ENCODE measurements at places on chromosomes 4 and X.

DNA sequence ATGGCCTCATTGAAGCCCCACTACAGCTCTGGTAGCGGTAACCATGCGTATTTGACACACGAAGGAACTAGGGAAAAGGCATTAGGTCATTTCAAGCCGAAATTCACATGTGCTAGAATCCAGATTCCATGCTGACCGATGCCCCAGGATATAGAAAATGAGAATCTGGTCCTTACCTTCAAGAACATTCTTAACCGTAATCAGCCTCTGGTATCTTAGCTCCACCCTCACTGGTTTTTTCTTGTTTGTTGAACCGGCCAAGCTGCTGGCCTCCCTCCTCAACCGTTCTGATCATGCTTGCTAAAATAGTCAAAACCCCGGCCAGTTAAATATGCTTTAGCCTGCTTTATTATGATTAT is 876 bp downstream of the HPRT1 start:
- no peak for DNase-seq

DNA sequence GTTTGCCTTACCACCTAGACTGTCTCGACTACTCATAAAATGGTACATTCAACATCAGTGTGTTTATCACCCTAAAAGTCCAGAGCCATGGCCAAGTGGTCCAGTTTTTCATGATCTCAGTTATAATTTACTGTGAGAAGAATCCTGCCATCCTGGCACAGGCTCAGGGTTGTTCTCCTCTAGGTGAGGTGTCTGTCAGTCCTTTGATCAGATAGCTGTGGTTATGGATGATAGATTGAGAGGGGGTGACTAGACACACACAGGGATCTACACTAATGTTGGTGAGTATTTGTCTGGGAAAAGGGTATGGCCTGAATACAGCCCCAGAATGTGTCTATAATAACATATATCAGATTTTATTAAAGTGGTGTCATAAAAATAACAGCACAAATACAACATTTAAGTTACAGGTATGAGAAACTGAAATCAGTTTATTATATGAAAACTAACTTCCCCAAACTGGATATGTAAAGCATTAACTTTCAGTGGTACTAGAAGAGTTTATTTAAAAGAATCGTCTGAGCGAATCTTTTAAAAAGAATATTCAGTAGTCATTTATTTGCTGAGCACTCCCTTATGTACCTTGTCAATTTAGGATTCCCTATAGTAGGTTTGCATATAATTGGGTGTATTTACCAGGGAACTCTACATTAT is 93.3 kb downstream of the STIM2 start:
- no peak for DNase-seq

GRCh38 chrX:69431420-69431819 is 72.7 kb upstream of the NALF2 start:
- no peak for DNase-seq

DNA sequence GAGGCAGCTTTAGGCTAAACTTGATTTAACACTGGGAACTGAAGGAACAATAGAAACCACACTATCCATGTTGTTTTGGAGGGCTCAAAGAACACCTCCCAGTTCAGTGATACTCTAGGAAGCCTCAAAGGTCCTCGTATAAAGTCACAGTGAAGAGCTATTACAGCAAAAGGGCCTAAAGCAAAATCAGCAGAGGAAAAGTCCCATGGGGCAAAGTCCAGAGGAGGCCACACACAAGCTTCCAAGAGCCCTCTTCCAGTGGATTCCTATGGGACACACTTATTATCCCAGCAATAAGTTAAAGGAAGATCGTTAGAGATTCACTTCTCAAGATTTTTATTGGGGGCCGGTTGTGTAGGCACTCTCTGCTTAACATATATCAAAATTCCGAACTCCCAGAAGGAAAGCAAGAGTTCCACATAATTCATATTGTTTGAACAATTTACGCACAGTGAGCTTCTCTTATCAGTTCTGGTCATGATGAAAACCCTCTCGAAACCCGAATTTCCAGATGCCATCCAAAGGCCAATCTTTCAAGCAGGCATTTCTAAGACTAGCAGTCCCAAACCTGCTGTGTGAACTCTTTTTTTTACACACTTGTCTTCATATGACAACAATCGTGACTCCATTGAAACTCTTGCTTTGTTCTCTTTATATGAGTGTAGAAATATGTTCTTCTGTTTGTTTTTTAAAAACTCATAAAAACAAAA is 53.7 kb downstream of the ANXA5 start:
- DNase-seq: no peak

DNA sequence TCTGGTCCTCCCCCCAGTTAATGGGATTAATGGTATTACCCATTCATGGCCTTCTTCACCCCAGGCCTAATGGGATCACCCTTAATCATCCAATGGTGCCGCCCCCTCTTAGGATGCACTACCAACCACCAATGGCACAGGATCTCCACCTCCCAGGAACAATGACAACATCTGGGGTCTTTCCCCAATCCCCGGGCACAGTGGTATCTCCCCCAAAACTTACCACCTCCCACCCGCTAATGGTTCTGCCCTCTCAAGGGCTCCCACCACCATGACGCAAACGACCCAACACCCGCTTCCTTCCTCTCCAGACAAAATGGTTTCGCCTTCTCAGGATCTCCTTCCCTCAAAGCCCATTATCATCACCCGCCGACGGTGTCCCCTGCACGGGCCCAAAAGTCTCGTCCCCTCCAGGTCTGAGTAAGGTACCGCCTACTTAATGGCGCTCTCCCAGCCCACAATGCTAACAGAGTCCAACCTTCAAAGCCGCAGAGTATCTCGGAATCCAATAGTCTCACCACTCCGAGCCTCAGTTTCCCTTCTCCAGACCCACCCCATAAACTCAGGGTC is 458 bp downstream of the GRIPAP1 start:
- DNase-seq: no peak

DNA sequence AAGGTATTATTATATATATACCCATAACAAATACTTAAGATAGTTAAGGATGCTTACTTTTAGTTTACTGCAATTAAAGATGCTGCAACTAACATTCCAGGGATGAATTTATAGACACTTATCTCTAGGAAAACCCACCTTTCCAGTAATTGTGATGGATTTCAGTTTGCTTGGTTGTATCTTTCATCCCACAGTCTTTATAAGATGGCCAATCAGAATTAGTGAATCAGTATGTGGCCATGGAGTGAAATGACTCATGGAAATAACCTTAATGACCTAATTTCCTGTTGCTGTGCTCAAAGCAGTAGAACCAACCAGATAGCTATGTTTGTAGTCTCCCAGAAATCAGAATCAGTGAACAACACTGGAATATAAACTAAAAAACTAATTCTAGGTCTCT is 26.4 kb downstream of the MOSPD2 start:
- no peak for DNase-seq

GRCh38 chr4:139875411-139875825 is 209.8 kb downstream of the MGST2 start:
- no peak for DNase-seq

DNA sequence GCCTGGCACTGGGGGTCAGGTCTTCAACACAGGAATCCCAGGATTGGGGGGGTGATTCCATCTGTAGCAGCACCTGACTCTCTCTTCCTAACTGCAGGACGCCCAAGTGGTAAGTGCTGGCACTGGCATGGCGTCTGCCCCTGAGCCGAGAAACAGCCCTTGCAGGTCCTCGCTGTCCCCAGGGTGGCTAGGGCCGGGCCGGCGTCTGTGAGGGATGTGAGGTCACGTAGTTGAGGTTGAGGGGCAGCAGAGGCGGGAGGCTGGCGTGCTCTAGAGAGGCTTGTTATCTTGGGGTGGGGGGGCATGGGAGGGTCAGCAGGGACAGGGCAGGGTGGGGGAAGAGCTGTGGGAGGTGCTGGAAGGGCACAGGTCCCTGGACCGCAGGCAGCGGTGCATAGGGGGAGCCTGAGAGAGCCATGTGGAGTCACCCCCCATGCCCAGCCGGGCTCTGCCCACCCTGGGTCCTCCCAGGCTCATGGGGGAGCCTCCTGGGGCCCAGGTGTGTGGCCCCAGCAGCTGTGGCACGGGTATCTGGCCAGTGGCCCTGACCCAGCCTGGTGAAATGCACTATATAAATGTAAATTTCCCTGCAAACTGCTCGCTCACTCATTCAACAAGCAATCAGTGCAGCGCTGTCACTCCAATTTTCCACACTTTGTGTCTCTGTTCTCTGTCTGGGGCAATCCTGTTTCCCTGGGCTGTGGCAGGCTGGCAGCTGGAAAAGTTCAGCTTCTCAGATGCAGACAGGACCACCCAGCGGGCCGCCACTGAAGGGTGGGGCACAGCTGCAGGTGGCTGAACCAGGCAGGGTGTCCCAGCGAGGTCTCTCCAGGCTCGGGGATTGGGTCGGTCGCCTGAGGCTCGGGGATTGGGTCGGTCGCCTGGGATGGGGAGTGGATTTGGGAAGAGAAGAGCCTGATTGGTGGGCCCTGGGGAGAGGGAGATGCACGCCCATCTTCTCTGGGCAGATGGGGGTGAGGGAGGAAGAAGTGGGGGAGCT is 102.2 kb upstream of the NKX1-1 start:
- DNase-seq: peak; percentile 56

GRCh38 chrX:145715641-145716138 is 101.9 kb upstream of the SLITRK2 start:
- no peak for DNase-seq

GRCh38 chr4:74716436-74716765 is 77.9 kb downstream of the BTC start:
- no peak for DNase-seq

GRCh38 chr4:79697444-79697843 is 289.4 kb upstream of the GK2 start:
- no peak for DNase-seq

- DNase-seq: no peak
These were observed 907 bp upstream of the ATP10D start for GRCh38 chr4:47484168-47484567.

GRCh38 chr4:41535911-41536371 is 2.0 kb upstream of the LIMCH1 start:
- DNase-seq: no peak

DNA sequence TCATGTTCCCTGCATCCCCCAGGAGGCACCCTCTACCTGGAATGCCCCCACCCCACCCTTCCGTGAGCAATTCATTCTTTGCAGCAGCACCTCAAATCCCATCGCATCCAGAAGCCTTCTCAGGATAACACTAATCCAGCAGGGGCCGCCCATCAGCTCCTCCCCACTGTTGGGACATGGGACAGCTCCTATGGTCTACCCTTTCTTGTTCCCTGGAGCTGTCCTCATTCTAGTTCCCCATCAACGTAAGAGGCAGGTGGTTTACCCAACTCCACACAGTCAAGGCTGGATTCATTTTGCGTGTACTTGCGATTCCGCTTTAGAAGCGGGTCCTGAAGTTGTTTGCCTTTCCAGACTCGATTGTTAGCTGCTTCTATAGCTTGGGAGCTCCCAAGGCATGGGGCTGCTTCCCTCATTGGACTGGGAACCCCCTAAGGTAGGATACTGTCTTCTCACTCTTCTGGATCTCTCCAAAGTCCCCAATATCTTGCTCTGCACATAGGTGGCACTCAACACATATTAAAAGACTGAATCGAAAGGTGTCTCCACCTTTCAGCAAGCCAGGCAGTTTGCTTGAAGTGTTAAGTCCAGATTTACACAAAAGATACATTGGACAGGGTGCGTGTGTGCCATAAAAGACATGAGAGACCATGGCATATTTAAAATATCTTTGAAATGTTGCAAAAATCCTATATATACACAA is 942 bp upstream of the APLN start:
- DNase-seq: no peak

DNA sequence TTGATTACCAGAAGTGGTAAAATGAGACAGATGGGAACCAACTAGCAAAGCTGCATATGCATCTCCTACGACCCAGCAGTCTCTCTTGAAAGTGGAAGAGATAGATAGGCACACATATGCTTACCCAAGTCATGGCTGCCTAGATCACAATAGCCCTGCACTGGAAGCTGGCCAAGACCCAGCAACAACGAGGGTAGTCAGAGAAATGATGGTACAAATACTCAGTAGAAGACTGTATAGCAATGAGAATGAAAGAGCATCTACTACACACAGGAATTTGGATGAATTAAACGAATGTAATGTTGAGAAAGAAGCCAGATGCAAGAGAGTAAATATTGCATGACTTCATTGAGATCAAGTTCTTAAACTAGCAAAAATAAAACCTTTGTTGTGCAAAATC is 100.3 kb upstream of the FAT1 start:
- no peak for DNase-seq

DNA sequence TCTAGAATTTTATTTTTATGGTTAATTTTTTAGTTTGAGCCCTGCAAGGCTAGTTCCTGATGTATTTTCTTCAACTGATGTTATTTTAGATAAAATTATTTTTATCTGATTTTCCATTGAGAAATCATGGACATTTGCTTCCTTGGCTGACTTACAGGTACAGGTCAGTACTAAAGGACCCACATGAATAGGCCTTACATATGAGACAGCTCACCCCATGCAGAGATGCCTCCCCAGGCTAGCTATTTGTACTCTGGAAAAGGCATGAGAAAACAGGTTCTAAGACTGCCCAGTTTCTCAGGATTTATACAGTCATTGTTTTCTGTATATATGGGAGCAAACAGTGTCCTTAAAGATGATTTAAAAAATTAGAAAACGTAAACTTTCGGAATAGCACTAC is 255.5 kb downstream of the BMPR1B start:
- no peak for DNase-seq

DNA sequence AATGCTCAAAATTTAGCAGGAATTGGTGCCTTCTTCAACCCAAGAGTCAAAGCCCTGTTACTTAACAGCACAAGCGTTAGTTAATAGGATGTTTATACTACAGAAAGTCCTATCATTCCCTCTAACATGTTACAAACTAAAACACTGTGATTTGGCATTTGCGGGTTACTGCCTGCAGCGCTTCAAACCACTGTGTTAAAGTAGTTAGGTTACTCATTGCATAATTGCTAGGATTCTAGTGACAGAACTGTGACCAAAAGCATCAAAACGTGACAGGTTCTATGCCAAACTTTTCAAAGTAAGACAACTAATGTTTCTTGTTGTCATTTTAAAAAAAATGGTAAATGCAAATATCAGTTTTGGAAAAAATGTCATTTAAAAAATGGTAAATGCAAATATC is 442.8 kb upstream of the ZFP42 start:
- no peak for DNase-seq

GRCh38 chr4:152825336-152825735 is 45.6 kb downstream of the ARFIP1 start:
- DNase-seq: no peak

DNA sequence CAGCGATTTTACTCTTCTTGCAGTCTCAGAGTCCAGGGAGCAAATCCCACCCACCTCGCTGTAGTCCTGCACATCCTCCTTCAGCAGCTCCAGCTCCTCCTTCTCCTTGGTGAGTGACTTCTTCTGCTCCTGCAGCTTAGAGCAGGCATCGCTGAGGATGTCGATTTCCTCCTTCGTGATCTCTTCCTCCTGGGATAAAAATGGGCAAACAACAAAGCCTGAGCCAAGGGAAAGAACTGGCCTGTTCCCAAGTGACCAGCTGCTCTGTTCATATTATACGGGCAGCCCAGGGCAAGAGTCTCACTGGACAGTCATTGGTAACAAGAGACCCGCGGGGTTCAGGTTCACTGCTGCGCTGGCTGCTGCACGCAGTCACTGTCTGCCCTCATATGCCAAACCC is 26.2 kb downstream of the FGFR3 start:
- DNase-seq: no peak

- no peak for DNase-seq
These were observed 911.2 kb downstream of the FSTL5 start for GRCh38 chr4:161252520-161253141.

GRCh38 chr4:9927341-9928007 is 93.8 kb downstream of the SLC2A9 start:
- no peak for DNase-seq

Data from tibial artery (tissue), 4 donors.